ENCODE measurements at places on chromosomes 3 and 15.

DNA sequence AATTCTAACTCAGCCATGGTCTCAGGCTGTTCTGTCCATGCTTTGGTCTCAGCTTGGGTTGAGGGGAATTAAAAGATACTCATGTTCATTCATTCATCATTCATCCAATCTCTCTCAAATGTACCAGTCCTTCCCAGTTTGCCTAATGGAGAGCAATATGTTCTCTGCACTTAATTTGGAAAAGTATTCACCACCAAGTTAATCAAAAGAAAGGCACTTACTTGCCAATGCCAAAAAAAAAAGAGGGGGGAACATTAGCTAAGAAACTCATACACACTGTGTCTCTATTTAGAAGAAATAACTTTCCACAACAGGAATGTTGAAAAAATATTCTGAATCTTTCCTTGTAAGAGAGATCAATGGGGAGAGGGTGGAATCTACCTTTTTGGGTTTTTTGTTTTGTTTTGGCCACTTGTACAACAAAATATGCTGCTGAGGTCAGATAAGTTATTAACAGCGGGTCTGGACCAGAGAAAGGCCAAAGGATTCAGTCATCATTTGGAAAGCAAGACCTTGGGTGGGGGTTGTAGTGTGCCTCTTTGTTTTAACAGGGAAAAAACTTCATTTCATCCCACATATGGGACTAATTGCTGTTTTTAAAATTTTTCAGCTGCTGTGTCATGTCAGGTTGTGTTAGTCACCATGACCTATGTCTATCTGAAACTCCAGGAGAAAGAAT lies 152.3 kb downstream of the FBN1 start:
- no peak for DNase-seq

- no peak for DNase-seq
Observed at GRCh38 chr3:41111011-41111410, 88.3 kb upstream of the CTNNB1 start.

GRCh38 chr15:81268881-81269601 lies 54.9 kb downstream of the STARD5 start:
- no peak for DNase-seq

- DNase-seq = peak; percentile 81
Observed at GRCh38 chr3:100710261-100710968, 1.1 kb downstream of the TFG start.

DNA sequence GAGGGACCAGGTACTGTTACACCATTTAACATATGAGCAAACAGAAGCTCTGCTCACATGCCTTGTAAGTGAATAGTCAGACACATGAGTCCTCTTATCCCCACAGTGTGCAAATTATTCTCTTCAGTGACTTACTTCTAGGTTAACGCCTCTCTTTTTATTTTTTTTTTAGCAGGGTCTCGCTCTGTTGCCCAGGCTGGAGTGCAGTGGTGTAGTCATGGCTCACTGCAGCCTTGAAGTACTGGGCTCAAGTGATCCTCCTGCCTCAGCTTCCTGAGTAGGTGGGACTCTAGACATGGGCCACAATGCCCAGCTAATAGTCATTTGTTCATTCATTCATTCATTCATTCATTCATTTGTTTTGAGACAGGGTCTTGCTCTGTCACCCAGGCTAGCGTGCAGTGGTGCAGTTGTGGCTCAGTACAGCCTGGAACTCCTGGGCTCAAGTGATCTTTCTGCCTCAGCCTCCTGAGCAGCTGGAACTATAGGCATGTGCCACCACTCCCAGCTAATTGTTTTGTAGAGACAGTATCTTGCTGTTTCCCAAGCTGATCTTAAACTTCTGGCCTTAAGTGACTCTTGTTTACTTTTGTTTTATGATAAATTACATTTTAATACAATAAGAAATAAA lies 94.7 kb downstream of the LRRC28 start:
- DNase-seq = no peak

DNA sequence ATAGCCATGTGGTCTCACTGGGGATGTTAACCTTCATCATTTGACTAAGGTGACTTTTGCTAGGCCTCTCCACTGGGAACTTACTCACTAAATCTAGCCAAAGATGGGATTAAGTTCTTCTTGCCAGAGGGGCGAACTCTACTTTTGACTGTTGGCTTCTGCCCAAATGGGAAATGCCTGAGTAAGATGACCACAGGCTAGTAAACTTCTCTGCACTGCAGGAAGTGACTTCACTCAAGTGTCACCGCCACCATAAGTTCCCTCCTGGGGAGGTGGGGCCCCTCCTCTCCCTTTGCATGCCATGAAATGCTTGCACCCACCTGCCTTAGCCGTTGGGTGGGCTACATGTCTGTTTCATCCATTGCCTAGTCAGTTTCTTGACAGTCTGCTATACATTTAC lies 388.3 kb downstream of the FEZF2 start:
- DNase-seq = no peak

DNA sequence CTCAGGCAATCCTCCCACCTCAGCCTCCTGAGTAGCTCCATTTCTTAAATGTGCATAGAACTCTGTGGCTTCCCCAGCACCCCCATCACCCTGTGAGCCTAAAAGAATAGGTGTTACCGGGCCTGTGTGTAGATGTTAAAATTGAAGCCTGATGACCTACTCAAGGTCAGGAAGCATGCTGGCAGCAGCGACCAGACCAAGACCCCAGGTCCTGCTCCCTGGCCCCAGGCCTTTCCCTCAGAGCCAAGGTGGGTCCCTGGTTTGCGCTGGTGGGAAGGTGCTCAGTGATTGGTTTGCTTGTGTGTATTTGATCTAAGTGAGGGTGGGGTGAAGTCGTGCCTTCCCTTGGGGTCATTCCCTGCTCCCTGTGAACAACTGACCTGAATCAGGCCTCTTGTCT lies 18.4 kb upstream of the CRABP1 start:
- DNase-seq = no peak

DNA sequence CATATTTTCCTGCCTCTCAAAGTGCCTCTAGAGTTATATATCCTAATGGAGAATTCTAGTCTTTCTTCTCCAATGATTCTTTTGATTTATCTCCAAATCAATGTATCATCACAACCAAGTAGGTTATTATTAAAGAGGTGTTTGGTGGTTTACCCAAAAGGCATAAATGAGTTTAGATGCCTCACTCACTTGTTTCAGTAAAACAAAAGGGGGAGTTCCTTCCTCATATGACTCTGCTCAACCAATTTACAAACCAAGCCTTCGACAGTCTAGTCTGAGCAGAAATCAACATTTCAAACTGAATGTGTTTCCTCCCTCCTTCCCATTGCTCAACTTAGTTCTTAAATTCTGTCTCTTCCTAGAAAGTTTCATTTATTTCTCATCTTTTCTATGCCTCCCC lies 116.5 kb downstream of the TNIK start:
- DNase-seq = no peak

DNA sequence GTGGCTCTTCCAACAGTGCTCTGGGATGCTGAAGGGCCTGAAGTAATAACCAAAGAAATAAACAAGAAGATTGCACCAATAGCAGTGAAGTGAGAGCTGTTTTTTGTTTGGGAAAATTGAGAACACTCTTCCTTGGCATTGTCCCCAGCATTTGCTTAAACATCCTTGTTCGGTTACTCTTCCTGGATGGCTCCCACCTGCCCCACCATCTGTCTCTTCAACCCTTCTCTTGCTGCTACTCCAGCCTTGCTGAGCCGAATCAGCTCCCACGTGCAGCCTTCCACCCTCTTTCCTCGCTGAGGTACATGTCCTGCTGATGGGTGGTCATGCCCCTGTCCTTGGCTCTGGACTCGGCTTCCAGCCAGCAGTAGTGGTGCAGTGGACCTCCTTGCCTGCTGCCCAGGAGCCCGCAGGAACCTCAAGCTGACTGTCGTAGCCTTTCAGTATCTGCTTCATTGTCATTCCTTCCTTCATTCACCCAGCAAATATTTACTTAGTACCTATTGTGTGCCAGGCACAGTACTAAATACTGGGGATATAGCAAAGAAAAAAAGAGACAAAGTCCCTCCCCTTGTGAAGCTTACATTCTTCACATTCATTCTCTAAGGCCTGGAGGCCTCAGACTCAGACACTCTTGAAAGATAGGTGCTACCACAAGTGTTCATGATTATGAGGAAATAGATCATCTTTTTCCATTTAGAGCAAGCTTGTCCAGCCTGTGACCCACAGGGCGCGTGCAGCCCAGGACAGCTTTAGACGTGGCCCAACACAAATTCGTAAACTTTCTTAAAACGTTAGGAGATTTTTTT lies 17.1 kb upstream of the VILL start:
- no peak for DNase-seq

- no peak for DNase-seq
Observed at GRCh38 chr3:131610174-131610573, 107.4 kb upstream of the MRPL3 start.

- no peak for DNase-seq
Observed at GRCh38 chr15:81544385-81544784, 170.4 kb upstream of the TMC3 start.

DNA sequence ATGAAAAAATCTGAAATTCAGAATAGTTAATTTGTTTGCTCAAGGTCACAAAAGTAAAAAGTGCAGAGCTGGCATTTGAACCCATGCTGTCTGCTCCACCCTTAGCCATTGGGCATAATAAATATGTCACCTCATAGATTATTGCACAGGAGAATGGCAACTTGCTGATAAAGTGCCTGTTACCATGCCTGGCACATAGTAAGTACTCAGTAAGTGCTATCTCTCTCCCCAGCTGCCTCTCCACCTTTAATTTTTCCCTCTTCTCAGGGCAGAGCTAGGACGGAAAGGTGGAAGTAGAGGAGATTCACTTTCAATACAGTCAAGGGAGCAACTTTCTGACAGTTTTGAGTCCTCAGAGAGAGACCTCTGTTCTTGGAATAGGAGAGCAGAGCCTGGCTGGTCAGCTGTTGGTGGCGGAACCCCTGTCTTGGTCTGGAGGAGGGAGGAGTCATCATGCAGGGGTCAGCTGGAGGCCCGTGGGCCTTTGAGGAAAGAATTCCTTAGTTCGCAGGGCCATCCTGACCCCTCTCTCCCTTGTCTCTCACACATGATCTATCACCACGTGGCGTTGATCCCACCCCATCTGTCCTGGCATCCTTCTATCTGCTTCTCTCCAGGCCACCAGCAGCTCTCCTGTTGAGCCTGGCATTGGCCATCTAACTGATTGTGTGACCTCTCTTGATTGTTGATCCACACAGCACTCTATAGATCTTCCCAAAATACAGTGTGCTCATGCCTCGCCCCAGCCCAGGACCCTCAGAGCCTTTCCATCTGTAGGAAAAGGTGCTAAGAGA lies 149.3 kb downstream of the RPLP1 start:
- DNase-seq = no peak

DNA sequence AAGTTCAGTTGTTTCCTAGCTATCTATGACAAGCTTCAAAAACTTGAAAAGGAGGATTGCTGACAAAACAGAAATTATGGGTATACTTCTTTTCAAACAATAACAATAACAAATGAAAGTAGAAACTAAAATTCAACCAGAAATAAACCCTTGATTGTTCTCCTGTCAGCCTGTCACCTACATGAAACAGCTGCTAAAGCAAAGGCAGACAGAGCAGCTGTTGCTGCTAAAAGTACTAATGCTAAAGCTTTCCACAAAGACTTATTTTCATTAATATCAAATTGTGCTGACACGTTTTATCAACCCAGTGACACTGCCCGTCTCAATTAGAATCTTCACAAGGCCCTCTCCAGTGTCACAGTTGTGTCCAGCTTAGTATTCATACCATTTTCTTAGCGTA lies 533.2 kb upstream of the GBE1 start:
- DNase-seq = no peak

DNA sequence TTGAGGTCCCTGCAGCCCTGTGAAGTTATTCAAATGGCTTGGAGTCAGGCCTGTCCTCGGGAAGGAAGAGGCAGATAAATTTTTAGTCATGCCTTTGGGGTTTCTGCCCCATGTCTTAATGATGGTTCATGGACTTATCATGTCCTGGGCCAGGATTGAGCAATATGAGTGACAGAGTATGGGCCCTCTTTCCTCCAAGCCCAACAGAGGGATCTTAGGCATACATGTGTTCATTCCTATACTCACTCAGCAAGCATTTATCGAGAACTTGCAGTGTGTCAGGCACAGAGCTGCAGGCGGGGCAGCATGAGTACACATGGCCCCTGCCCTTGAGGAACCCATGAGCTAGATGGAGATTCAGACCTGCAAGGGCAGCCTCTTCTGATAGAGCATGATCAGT lies 6.2 kb downstream of the ESYT3 start:
- DNase-seq = no peak

DNA sequence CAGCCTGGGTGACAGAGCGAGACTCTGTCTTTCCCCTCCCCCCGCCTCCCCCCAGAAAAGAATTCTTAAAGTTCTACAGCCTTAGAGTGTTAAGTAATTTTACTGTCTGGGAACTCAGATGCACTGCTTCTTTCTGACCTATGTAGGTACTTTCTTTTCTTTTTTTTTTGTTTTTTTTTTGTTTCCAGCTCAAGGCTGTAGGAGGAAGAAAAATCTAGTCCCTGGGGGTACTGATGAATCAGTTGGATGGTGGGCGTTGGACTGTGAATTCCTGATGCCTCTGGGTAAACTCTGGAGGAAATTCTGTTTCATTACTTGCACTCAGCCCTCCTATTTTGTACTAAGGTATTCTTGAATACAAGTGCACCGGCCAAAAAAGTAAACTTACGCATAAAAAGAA lies 10.8 kb downstream of the GHRL start:
- no peak for DNase-seq

- no peak for DNase-seq
Observed at GRCh38 chr3:152266221-152266995, 2.3 kb upstream of the MBNL1 start.

DNA sequence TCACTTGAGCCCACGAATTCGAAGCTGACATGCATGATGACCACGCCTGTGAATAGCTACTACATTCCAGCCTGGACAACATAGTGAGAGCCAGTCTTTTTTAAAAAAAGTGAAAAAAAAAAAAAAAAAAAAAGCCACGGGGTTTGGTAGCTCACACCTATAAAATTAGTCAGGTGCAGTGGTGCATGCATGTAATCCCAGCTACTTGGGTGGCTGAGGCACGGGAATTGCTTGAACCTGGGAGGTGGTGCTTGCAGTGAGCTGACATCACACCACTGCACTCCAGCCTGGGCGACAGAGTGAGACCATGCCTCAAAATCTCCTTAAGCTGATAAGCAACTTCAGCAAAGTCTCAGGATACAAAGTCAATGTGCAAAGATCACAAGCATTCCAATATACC lies 44.4 kb downstream of the CSNK1G1 start:
- DNase-seq = no peak

DNA sequence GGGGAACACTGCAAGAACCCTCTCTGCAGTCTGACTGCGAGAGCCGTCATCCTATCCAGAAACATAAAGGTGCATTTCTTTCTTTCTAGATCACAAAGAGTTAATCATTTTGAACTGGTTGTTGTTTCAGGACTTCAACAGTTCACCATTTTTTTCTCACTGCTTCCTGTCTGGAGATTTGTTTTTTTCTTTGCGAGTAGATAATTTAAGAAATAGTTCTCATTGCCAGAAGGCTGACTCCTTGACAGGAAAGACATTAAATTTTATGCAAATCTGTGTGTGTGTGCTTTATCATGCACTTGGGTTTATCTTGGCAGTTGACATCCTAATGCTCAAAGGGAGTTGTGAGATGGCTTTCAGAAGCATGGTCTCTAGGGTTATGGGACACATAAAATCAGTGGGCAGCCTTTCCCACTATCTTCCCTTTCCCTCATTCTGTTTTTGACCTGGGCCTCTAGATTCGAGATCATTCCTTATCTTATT lies 123.5 kb upstream of the TBL1XR1 start:
- no peak for DNase-seq

- no peak for DNase-seq
Observed at GRCh38 chr3:94304954-94305353, 242.1 kb downstream of the NSUN3 start.

GRCh38 chr3:160618878-160619277 lies 53.5 kb upstream of the KPNA4 start:
- DNase-seq = no peak

All from stimulated activated CD4-positive, alpha-beta T cell treated with anti-CD3 and anti-CD28 coated beads, Interleukin-1b, Interleukin-23, amount 100 ng/mL, for 24 hours (primary cell).